ENCODE measurements at places on chromosomes 3 and 15.

DNA sequence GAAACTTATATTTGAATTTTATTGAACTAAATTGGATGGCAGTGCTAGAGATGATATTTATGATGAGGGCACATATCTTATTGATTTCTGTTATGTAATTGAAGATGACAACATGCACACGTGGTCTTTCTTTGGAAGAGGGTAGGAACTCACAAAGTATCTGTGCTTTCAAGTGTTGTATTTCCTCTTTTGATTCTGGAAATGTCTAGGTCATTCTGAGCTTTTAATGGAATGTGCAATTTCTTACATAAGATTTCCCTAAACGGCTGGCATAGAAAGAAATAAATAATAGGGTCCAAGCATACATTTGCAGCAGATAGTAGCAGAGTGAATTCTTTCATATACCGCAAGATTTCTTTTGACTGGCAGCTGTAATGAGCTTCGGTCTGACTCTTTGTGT, 10.1 kb upstream of the GPR171 start:
- no peak overlapping the region for H3K4me3 ChIP-seq
- no peak overlapping the region for H3K27ac ChIP-seq
- no peak for DNase-seq
- H3K36me3 ChIP-seq, result peaks cover 2% of the 10 kb centered on the region

DNA sequence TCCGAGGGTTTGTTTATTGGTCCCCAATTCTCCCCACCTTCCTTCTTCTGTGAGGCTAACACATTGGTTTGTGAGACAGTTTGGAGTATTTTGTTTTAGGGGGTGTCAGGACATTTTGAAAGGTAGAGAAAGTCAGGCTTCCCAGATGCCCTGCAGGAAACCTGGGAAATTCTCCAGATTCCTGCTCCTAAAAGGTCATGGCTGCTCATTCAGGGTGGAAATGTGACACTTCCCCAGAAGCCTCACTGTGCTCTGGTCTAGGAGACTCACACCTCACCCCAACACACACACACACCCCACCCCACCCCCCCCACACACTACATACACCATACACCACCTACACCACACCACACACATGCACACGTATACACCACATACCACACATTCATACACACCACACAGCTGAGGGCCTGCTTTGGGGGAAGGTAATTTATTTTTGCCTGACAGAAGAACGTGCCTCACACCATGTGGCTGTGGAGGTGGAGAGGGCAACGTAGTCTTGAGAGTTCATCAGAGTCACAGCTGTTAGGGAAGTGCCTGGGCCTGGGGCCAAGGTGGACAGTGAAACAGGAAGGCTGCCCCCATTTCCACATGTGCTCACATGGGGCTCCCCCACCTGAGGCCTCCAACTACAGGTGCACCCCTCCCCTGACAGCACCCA, 40.4 kb upstream of the LIMD1 start:
- no peak overlapping the region for H3K27ac ChIP-seq
- peaks cover 4% of the 10 kb centered on the region for H3K27me3 ChIP-seq
- no peak for DNase-seq
- H3K4me1 ChIP-seq, result no peaks in the 10 kb centered on the region
- H3K36me3 ChIP-seq, result no peaks in the 10 kb centered on the region

DNA sequence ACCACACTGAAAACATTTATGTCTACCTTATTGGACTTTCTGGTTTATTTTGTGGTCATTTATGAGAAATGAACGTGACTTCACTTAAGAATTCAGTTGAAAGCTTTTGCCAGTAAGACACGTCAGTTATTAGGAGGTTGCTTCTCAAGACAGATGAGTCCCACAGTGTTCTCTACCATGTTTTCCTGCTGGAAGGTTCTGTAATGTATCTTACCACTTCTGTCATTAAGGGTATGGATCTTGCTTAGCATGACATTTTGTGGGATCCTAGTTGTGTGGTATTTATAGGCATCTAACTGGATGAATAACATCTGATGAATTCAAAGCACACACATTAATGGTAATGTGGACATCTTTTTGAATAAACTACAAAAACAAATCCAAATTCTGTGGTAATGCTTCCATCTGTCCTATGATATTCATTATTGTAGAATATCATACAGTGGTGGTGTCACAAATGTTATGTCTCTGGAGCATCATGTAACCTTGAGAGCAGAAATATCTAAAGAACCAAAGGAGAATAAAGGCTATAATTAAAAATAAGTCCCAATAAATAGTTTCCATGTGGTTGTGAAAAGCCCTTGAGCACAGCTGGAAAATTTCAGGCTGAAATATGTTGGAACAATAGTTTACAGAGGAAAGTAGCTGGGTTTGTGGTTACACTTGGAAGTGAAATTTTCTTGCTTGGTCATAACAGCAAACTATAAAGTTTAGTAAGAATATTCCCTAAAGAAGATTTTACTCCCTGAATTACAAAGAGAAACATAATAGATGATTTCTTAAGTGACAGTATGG, 61.5 kb downstream of the C3orf38 start:
- H3K27ac ChIP-seq, result no peak overlapping the region
- no peaks in the 10 kb centered on the region for H3K4me1 ChIP-seq
- no peaks in the 10 kb centered on the region for H3K27me3 ChIP-seq
- H3K4me3 ChIP-seq, result no peak overlapping the region

GRCh38 chr3:138717348-138717747, 108.8 kb downstream of the FAIM start:
- no peak overlapping the region for H3K27ac ChIP-seq
- peaks cover 28% of the 10 kb centered on the region for H3K4me1 ChIP-seq
- H3K36me3 ChIP-seq, result peaks cover 6% of the 10 kb centered on the region
- no peak for DNase-seq

DNA sequence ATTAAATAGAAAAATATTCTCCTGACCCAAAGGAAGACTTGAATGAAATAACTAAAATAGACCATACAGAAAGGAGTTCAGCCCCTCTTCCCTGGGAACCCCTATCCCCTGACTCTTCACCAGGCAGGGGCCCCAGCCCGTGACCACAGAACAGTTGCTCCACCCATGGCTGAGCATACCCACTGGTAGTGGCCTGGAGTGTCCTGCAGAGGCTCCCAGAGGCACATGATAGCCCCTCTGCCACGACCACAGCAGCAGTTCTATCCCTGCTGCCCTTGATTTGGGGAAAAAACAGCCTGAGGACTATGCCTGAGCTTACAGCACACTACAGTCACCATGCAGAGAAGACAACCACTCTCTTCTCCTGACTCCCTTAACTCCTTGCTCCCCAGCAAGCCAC, 31.8 kb downstream of the TTC14 start:
- H3K4me3 ChIP-seq, result no peak overlapping the region
- H3K27ac ChIP-seq, result no peak overlapping the region
- peaks cover 4% of the 10 kb centered on the region for H3K27me3 ChIP-seq
- DNase-seq, result no peak

- H3K4me1 ChIP-seq, result no peaks in the 10 kb centered on the region
- no peak for DNase-seq
- H3K27ac ChIP-seq, result no peak overlapping the region
- peaks cover 48% of the 10 kb centered on the region for H3K36me3 ChIP-seq
- no peaks in the 10 kb centered on the region for H3K27me3 ChIP-seq
Measured at GRCh38 chr3:183745300-183746098, 47.9 kb downstream of the YEATS2 start.

DNA sequence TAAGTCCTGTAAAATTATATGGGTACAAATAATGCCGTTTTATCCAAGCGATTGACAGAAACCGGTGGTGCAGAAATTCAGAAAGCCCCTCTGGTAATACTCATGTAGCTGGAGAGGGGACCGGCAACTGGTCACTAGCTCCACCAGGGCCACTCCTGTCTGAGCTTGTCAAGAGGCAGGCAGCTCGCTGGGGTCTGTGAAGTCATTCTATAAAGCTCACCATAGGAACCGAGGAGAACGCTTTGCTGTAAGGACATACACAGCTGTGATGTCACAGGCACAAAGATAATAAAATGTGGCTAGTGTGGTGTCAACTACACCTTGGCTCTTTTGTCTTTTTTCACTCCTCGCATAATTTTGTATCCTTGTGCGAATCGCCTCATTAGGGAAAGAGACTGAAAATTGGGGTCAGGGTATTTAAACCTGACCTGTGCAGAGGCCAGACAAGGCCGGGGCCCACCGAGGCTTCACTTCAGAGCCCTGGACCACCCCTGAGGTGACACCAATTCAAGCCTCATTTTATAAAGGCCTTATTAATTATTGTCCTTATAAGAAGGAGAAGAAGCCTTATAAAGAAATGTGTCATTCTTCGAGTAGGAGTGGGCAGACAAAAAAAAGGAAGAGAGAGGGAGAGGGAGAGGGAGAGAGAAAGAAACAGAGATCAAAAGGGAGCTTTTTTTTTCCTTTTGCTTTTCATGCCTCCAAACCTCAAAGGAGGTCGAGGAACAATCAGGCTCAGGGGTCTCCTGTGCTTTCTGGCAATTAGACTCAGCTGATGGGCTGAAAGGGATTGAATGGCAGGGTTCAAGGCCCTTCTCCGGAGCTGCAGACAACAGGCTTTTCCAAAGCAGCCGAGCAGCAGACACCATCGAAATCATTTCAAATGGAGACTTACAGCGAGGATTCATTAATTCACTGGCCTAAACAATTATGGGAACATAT, 813.3 kb upstream of the ARRDC4 start:
- H3K27ac ChIP-seq, result no peak overlapping the region
- no peaks in the 10 kb centered on the region for H3K4me1 ChIP-seq
- H3K4me3 ChIP-seq, result no peak overlapping the region

DNA sequence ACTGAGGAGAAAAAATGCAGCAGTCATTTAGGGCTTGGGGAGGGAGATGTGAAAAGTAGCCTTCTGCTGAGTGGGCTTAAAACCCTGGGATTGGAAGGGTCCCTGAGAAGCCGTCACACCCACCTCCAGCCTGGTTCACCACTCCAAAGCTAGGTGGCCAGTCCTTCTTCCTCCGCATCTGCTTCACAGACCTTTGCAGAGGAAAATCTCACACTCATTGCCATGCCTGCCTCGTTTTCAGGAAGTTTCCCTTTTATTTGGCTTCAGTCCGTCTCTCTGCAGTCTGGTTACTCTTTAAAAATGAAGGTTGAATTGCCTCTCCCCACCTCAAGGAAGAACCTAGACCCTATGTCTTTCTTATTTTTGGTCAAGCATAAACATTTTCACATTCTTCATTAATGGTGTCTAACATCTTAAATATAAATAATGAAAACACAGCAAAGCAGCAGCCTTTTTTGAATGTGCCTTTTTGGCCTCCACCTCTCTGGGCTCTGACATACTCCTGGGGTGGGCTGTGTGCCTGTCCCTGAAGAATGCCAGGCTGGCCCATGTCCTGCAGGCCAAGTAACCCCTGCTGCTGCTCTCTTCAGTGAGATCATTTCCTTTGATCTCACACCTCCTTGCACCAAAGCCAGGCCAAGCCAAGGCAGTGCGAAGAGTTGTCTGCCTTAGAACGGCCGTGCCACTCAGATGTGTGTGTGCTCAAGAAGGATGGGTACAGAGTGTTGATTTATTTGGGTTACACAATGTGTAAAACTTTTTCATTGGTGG, 11.0 kb downstream of the MRAS start:
- H3K27ac ChIP-seq, result no peak overlapping the region
- H3K4me3 ChIP-seq, result no peak overlapping the region
- no peaks in the 10 kb centered on the region for H3K36me3 ChIP-seq
- no peaks in the 10 kb centered on the region for H3K4me1 ChIP-seq
- no peak for DNase-seq
- peaks cover 5% of the 10 kb centered on the region for H3K27me3 ChIP-seq

GRCh38 chr15:98800437-98801233, 152.3 kb downstream of the IGF1R start:
- H3K4me1 ChIP-seq, result peaks cover 17% of the 10 kb centered on the region
- H3K27ac ChIP-seq, result no peak overlapping the region
- no peaks in the 10 kb centered on the region for H3K36me3 ChIP-seq
- H3K4me3 ChIP-seq, result no peak overlapping the region

GRCh38 chr15:80019168-80019745, 40.2 kb upstream of the ZFAND6 start:
- H3K27me3 ChIP-seq, result no peaks in the 10 kb centered on the region
- no peak for DNase-seq
- H3K4me3 ChIP-seq, result no peak overlapping the region

DNA sequence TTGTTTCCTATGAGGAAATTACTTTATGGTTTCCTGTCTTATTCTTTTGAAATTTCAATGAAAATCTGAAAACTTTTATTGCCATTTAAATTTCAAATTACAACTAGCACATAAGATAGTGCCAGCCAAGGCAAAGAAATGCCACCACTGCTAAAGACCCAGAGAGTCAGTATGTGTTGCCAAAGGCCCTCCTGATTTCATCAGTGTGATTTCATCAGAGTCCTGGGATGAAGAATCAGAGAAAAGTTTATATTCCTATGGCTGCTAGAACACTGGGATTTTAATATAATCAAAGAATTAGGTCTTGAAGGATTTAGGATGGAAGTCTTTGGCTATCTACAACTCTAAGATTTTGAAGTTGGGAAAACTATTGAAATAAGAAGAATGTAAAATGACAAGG, 434.2 kb upstream of the CCDC54 start:
- H3K27ac ChIP-seq, result no peak overlapping the region
- H3K27me3 ChIP-seq, result no peaks in the 10 kb centered on the region
- DNase-seq, result no peak
- no peak overlapping the region for H3K4me3 ChIP-seq

GRCh38 chr15:68994149-68994548, 20.3 kb upstream of the NOX5 start:
- H3K27ac ChIP-seq, result no peak overlapping the region
- H3K4me3 ChIP-seq, result no peak overlapping the region
- H3K4me1 ChIP-seq, result no peaks in the 10 kb centered on the region
- peaks cover 5% of the 10 kb centered on the region for H3K27me3 ChIP-seq
- no peaks in the 10 kb centered on the region for H3K36me3 ChIP-seq
- no peak for DNase-seq

DNA sequence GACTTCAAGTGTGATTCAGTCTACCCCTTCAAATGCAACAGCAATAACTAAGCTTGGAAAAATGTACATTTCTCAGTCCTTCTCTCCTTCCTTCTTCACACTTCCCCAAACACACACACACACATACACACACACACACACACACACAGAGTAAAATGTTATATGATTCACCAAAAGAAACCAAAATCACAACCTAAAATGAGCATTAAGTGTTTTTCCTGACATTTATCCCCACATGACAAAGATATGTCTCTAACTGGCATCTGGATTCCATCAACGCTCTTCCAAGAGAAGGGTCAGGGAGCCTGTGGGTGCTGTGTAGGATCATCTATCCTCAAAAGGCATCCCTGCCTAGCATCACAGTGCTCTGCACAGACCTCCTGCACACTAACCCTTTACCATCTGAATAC, 21.0 kb downstream of the PDZRN3 start:
- no peak for DNase-seq
- no peaks in the 10 kb centered on the region for H3K27me3 ChIP-seq
- no peaks in the 10 kb centered on the region for H3K36me3 ChIP-seq
- no peaks in the 10 kb centered on the region for H3K4me1 ChIP-seq

GRCh38 chr3:11593318-11594034, 50.2 kb downstream of the VGLL4 start:
- H3K4me3 ChIP-seq, result no peak overlapping the region
- no peaks in the 10 kb centered on the region for H3K27me3 ChIP-seq
- H3K27ac ChIP-seq, result no peak overlapping the region

GRCh38 chr15:34849364-34849959, 54.1 kb upstream of the ACTC1 start:
- H3K4me3 ChIP-seq, result no peak overlapping the region
- H3K27me3 ChIP-seq, result no peaks in the 10 kb centered on the region
- H3K36me3 ChIP-seq, result peaks cover 7% of the 10 kb centered on the region
- no peak overlapping the region for H3K27ac ChIP-seq
- DNase-seq, result no peak

GRCh38 chr15:66043264-66043663, 174.0 kb downstream of the RAB11A start:
- H3K27me3 ChIP-seq, result peaks cover 52% of the 10 kb centered on the region
- H3K36me3 ChIP-seq, result no peaks in the 10 kb centered on the region
- no peak overlapping the region for H3K27ac ChIP-seq
- no peak for DNase-seq
- no peak overlapping the region for H3K4me3 ChIP-seq
- H3K4me1 ChIP-seq, result no peaks in the 10 kb centered on the region

All from activated naive CD4-positive, alpha-beta T cell treated with anti-CD3 and anti-CD28 coated beads, Interleukin-2, amount 10 ng/mL, durations not matched to agents 7 days and 5 days (primary cell).